ENCODE measurements at places on chromosomes 2 and 18.

DNA sequence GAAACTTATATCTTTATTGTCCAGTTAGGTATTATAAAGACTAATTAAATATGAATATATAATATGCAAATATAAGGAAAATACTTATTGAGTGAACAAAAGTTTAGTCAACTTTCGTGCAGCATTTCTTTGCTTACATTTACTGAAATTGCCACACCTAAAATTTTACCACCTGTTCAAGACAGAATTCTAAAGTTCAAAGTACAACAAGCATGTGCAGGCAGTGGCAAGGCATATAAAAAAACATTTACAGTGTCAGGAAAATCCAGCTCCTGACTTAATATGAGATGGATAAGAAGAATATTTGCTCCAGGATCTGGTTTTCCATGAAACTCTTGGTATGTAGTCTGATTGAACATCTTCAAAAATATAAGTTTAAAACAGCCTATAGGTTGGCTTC lies 4.8 kb downstream of the ITPRID2 start:
- no peak for DNase-seq

GRCh38 chr2:227932403-227932802 lies 61.0 kb downstream of the DAW1 start:
- no peak for DNase-seq

GRCh38 chr18:73933685-73934084 lies 213.9 kb downstream of the FBXO15 start:
- DNase-seq = no peak

GRCh38 chr2:236703906-236704305 lies 134.3 kb downstream of the ACKR3 start:
- DNase-seq = no peak

All from stimulated activated CD4-positive, alpha-beta T cell treated with anti-CD3 and anti-CD28 coated beads, TNF-alpha, amount 100 ng/mL, for 1 hour (primary cell).